ENCODE measurements at places on chromosomes 16 and 17. TPM values are rescaled to one million over a fixed set of nuclear protein-coding genes. Genes with fewer than 3 reads are reported as not detected.

MGAT5B gene
- total RNA-seq, result 13.1 TPM

ZNF19 gene
- total RNA-seq, result 0.90 TPM

TMEM100 gene
- 0.40 TPM for total RNA-seq

DNA sequence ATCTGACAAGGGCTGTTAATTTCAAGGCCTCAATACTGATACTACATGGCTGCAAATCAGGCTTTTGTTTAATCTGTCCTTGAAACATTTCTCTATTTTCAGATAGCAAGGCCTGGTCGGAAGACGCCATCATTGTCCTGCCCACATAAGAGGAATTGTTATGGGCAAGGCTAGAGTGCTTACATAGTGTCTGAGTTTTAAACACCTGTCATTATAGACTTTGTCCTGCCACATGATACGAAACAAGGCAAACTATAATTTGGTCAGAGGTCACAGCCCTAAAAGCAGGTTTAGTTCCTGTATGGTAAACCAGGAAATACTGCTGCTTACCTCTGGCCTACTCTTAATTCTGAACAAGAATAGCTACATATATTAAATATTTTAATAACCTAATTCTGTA is 104.4 kb downstream of the SSH2 start:
- DNase-seq, result no peak

GRCh38 chr17:55730380-55730779 is 7.7 kb upstream of the TMEM100 start:
- DNase-seq, result no peak

GRCh38 chr17:80372922-80373570 is 41.9 kb upstream of the ENDOV start:
- no peak for DNase-seq

- no peak for DNase-seq
Observed at GRCh38 chr16:912322-912683, 58.5 kb downstream of the LMF1 start.

- no peak for DNase-seq
Observed at GRCh38 chr17:32120141-32120540, 22.2 kb upstream of the RHOT1 start.

DNA sequence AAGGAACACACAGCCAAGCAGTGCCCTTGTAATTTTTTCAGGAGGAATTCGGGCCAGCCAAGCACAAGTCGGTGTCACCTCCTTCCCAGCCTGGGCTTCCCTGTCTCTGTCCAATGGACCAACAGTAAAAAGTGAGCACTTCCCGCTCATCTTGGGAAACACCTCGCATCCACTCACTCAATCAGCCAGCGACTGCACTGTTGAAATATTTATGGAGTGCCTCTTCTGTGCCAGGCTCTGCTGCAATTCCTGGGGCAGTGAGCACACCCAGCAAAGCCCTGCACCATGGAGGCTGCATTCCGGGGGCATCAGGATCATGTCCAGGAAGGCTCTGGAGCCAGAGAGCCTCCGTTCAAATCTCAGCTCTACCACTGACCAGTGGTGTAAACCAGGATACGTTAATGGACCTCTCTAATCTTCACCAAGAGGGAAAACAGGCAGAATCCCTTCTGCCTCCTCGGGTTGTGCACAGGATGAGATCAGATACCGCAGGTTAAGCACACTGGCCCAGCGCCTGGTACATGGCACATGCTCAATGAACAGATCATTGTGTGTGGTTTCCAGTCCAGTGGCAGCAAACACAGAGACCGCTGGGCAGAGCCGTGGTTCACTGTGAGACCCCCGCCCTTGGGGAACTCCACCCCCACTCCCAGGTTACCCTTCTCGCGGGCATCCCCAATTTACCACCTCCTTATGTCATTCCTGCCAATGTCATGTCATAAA is 194.3 kb downstream of the ZNF423 start:
- DNase-seq, result no peak

DNA sequence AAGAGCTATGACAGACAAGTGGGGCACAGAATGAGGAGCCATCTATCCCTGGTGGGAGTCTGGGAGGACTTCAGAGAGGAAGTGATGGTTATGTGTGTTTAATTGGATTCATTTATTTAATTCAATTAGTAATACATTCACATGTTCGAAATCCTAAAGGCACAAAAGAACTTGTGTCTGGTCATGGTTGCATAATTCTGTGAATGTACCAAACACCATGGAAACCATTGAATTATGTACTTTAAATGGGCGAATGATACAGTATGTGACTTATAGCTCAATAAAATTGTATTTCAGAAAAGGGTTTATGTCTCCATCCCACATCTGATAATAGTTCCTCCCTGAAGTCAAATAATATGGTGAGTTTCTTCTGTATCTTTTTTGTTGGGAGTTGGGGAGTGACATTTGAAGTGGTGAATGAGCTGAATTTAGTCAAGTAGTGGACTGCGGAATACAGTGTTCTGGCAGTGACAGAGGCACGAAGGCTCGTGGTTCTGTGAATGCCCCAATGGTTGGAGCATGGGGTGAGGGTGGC is 19.8 kb upstream of the G6PC1 start:
- no peak for DNase-seq
